Activated CD8-positive, alpha-beta memory T cell treated with anti-CD3 and anti-CD28 coated beads, Interleukin-2, amount 50 U/mL, for 48 hours (primary cell): ENCODE measurements at places on chromosomes 2 and 18.

- no peak for DNase-seq
These were observed 21.5 kb downstream of the RND3 start for GRCh38 chr2:150465703-150466569.

DNA sequence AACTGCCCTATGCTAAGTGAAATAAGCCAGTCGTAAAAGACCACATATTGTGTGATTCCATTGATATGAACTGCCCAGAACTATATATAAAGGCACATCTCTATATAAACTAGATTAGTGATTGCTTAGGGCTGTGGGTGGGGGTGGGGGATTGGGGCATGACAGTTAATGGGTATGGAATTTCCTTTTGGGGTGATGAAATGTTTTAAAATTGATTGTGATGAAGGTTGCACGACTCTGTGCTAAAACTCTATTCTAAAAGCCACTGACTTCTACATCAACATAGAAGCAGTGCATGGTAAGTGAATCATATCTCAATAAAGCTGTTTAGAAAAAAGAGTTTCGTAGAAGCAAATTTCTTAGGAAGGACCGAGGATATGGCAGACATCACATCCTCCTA lies 53.0 kb downstream of the CDCA7 start:
- DNase-seq, result no peak

DNA sequence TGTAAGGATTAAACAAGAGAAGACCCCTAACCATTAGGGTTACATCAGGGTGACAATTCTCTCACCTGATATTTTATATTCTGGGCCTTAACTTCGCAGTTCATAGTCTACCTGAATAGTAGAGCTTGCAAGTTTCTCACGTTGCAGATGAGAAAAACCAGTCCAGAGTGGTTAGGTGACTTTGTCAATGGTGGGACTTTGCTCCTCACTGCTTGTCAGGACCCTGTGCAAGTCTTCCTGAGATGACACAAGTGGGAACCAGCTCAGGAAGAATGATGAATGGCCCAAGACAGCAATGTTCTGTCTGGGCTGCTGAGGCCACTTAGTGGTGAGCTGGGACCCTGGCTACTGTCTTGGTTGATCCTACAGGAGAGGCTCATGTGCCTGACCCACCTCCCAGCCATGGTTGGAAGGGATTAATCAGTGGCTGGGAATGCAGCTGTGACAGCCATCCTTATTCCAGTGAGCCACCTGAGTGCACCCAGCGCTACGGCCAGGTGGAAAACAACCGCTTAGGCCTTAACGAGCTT lies 16.9 kb downstream of the LGALSL start:
- no peak for DNase-seq

DNA sequence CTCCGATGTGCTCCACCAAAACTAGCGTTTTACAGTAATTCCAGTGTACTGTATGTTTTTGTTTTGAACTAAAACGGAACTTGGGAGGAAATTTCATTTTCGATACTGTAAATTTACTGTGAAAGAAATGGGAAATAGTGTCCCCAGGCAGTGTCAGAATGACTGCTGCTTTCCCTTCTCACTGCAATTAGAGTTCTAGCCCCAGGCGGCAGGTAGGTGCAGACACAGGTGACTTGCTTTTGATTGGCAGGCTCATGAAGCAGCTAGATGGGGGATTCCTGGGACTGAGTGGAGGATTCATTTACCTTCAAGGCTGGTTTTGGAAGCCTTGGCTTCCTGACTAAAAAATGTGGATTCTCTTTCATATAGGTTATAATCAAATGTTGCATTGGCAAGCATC lies 27.0 kb downstream of the RPRM start:
- no peak for DNase-seq

DNA sequence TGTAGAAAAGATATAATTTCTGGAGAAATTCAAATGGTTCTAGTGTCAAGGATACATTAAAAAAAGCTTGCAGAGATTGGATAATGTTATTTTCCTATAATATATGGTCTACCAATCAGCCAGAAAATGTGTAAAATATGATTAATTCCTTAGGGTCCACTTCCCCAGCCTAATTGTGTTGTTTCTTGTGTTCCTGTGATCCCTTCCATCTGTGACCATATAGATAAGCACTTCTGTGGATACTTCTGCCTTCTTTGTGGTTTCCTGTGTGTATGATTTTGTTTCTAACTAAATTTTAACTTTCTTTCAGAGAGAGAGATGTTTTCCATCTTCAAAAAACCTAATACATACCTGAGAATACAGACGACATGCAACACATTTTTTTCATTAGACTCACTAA lies 367.1 kb upstream of the PIK3C3 start:
- DNase-seq, result no peak

DNA sequence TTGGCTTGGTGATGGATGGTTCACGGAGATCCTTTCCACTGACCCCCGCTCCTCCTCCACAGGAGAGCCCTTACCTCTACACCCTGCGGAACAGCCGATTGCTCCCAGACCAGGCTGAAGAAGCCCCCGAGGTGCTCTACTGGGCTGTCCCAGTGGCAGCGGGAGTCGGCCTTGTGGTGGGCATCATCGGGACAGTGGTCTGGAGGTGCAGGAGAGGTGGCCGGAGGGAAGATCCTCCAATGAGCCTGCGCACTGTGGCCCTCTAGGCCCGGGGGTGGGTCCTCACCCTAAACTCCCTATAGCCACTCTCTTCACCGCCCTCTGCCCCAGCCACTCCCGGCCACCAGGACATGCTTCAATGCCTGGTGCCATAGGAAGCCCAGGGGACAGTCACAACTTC lies 108.8 kb upstream of the PPP1CB start:
- DNase-seq, result no peak

- DNase-seq, result no peak
These were observed 36.0 kb downstream of the SMAD7 start for GRCh38 chr18:48914581-48915251.

GRCh38 chr2:54295911-54296310 lies 39.9 kb upstream of the TSPYL6 start:
- DNase-seq, result no peak

DNA sequence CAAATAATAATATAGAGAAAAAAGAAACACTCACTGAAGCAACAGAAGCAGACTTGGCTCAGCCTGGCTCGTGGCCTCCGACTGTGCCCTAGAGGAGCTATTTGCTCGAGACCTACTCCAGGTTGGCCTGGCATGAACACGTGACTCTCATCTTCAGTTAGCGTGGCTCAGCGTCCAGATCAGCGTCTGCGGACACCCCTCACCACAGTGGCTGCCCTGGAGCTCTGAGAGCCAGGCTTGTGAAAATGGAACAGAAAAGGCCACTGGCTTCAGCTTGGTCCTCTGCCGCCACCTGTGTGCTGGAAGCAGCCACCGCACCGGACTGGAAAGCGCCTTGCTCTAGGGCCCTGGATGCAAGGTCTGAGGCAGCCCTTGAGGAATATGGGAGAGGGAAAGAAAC lies 1184.0 kb upstream of the GYPC start:
- DNase-seq, result no peak

GRCh38 chr2:31475692-31476091 lies 61.1 kb upstream of the XDH start:
- no peak for DNase-seq

DNA sequence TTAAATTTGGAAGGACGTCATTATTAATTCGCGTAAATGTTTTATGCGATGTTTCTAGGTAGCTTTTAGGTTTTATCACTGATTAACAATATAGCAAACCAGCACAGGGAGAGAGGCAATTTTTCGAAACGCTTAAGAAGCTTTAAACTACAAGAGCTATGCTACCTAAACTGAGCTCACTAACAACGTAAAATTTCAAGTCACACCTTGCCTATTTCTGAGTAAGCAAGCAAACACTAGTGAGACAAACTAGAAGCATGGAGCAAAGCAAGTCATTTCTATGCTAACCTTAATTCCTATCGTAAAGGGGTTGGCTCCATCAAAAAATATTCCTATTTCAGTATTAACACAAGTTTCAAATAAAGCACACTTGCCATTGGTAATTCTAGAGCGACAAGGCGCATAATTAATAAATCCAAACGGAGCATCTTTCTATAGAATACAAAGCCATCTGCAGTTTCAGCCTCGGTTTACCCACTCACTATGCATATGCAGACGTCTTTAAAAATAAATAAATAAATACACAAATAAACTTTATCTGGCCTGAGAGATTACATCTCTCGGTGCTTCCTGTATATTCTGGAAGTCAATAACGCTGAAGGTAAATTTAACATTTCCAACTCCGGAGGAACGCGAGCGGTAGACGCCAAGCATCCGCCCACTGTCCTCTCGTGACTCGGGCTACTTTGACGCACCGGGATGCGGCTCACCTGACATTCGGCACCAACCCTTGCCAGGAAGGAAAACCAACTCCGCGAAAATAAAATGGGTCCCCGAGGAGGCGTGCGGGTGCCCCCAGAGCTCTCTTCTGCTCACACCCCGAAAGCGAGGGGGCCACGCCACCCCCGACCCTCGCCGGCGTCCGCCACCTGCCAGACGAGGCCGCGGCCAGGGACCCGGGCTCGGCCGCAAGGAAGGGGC lies 947 bp downstream of the ITSN2 start:
- peak; percentile 74 for DNase-seq

GRCh38 chr2:11898576-11898975 lies 152.1 kb downstream of the LPIN1 start:
- no peak for DNase-seq

GRCh38 chr18:62164855-62165487 lies 21.9 kb downstream of the PIGN start:
- no peak for DNase-seq

DNA sequence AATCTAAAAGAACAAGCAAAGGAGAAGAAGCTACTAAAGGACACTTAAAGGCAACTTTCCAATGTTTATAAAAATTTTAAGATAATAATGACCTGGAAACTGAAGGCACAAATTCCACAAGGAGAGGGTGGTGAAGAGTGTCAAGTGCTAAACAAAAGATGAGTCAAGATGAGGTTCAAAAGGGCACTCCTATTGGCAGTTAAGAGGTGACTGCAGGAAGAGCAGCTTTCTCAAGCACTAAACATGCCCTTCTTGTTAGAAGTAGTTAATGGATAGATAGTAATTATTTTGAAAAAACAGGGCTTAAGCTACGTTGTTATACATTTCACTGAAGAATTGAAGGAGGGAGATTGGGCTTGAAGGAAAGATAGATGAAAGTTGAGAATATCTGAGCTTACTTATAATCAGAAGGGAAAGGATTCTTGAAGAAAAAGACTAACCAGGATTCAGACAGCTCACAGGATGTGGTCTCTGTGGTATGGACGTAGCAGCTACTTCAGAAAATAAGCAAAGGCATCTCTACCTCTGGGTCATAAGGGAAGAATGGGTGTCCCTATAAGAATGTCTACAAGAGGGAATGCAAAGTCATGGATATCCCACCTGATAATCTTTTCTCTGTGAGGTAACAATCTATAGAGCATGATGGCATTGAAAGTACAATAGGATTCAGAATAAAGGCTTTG lies 454.7 kb upstream of the SLC39A10 start:
- DNase-seq, result no peak

DNA sequence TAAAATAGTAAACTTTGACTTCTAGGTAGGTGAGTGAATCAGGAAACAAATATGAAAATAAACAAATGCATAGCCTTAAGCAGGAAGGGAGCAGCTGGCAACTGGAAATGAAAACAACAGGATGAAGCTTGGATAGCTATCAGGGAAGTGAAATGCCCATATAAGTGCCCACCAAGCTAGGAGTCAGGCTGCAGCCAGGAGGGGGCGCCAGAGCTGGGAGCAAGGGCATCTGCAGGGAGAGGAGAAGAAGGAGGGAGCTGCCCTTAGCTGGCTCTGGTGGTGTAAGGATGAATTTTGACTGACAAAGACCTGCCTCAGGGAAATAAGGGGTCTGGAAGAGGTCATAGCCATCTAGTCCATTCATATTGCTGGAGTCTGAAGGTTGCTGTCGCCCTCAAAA lies 298.3 kb downstream of the TDRD15 start:
- DNase-seq, result peak; percentile 56

GRCh38 chr2:64298161-64298560 lies 153.9 kb upstream of the PELI1 start:
- DNase-seq, result no peak

DNA sequence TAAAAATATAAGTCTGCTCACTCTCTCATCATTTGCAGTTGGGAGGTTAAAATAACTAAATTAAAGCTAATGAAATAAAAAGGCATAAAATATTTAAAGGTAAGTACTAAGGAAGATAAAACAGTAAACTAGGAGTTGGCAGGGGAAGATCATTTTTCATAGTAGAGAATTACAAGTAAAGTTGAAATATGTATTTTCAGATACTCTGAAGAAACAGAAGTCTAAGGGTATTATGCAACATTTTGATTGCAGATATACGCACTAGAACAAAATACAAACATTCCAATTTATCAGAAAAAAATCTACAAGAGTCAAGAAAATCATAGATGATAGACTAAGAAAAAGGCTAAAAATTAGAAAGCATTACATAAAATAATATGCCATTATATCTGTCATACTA lies 167.6 kb upstream of the CTAGE1 start:
- DNase-seq, result no peak

DNA sequence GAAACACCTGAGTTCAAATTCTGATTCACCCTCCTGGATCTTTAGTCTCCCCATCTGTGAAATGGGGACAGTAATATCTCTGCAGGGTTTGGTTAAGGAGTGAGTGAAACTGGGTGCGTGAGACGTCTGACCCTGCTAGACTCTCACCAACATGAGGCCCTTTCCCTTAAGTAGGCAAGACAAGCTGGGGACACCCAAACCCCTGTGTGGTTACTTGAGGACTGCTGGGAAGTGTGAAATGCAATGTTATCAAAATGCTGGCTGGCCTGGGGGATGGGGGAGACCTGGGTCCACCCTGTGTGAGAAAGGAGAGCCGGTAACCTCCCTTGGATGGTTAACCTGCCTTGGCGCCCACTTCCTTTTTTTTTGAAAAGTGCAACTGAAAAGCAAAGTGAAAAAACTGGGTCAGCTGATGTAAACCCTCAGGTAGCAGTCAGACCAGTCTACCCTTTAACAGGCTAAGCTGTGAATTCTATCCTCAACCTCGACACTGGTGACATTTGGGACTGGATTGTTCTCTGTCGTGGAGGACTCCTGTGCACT lies 82.3 kb downstream of the INPP5D start:
- DNase-seq, result no peak

GRCh38 chr2:1584051-1584531 lies 160.2 kb downstream of the PXDN start:
- DNase-seq, result no peak

DNA sequence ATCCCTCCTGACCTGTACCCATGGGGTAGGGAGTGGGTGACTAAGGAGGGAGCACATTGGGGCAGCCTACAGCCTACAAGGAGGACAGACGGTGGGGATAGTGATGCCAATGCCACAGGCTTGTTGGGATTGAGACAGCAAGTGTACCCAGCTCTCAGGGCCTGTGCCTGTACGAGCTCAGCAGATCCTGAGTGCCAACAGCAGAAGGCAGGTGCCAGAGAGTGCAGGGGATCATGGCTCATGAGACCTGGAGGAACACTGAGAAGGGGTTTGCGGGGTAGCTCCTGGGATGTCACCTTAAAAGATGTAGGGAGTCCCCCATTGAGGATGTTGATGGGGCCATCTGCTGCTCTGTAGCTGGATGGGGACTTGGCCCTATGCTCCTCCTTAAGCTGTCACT lies 10.3 kb upstream of the SNED1 start:
- no peak for DNase-seq

- no peak for DNase-seq
These were observed 11.6 kb downstream of the SPATA3 start for GRCh38 chr2:231007286-231008098.

- DNase-seq, result no peak
These were observed 118.2 kb downstream of the HDAC4 start for GRCh38 chr2:239282448-239283287.

GRCh38 chr2:20617892-20618467 lies 32.9 kb downstream of the HS1BP3 start:
- DNase-seq, result no peak
